Peyer's patch (tissue), 4 donors: ENCODE measurements at places on chromosomes 2 and 18. TPM values are rescaled to one million over a fixed set of nuclear protein-coding genes. Genes with fewer than 3 reads are reported as not detected.

DNA sequence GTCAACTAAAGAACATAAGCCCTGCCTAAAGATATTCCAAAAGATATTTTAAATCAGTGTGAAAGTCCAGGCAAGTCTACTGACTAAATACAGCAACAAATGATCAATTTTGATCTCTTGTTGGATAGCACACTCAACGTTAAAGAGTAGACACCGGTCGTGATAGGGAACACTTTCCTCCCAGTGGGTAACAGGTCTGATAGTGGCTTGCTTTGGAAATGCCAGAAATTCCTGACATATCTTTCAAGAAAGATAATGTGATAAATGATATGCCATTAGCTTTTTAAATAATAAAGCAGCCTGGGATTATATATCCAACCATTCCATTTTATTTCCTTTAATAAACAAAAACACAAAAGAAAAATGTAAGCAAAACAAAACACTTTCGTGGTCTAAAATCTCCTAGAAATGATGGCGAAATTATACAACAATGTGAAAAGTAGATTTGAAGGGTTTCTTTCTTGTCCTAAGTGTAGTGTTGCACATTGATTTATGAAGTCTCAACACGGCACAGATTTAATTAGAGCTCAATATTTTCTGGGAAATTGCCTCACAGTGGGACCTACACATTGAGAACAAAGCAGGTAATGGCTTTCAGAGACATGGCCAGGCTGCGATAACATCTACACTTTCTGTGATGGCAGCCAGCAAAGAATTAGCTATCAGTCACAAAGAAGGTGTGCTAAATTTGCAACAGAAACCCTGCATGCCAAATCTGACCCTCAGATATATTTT, 158.6 kb downstream of the PPP1R1C start:
- no peak overlapping the region for H3K27ac ChIP-seq
- H3K27me3 ChIP-seq = no peaks in the 10 kb centered on the region
- no peak overlapping the region for H3K4me3 ChIP-seq
- no peaks in the 10 kb centered on the region for H3K36me3 ChIP-seq
- DNase-seq = no peak

DNA sequence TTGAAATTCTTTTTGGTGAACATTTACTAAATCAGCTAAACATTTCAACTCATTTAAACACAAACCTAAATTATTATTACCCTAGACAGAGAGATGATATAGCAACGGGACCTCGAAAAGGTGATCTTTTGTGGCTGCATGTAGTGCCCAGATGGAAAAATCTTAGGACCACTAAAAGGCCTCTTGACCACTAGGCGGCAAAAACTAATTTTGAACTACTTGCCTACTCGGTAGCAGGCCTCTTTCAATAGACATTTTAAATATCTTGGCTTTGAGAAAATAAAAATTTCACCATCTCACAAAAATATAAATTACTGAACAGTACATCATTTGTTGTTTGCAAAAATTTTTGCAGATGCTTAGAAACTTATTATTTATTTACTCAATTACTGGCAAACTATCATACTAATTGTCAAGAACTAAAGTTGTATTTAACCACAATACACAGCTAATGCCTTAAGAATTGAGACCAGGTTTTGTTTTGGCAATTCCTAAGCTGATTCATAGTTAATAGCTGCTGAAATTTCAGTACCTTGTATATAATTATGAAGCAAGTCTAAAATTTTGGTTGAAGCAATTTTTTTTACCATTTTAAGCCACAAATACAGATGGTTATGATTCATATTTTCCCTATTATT, 9.4 kb downstream of the COL3A1 start:
- no peak overlapping the region for H3K4me3 ChIP-seq
- peak overlapping the region; percentile 23 for H3K27ac ChIP-seq
- no peak for DNase-seq
- no peaks in the 10 kb centered on the region for H3K4me1 ChIP-seq
- H3K27me3 ChIP-seq = no peaks in the 10 kb centered on the region

DNA sequence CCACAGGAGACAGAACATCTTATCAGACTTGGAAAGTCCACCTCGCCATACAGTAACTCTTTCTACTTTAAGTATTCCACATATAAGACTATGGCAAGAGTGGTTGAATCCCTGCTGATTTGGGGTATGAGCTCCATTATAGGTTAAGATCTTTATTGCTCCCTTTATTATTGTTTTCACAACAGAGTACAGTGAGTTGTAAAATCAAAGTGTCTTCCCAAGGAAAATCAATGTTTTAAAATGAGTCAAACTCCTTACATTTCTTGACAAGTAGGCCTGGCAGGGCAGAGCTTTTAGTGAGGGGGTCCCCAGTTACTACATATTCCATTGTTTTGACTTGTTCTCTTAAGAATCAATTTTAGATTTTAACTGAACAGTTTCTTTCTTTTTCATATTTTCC, 49.6 kb upstream of the STAT1 start:
- no peak for DNase-seq
- H3K4me1 ChIP-seq = no peaks in the 10 kb centered on the region
- no peak overlapping the region for H3K4me3 ChIP-seq
- no peaks in the 10 kb centered on the region for H3K27me3 ChIP-seq
- H3K27ac ChIP-seq = no peak overlapping the region
- H3K36me3 ChIP-seq = no peaks in the 10 kb centered on the region

DNA sequence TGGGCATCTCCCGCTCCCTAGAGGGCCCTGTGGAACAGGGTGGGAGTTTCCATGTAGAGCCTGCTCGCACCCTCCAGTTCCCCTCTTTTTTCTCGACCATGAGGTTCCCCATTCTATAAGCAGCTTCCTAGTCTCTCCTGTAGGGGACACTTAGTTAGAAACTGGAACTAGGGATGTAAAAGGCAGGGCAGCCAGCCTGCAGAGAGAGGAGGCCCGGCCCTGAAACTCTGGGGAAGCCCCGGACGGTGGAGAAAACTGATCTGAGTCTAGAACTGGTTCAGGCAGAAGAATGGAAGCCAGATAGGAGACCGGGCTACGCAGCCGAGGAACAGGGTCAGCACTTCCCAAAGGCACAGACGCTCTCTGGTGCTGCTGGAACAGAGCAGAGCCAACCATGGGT, 51.6 kb upstream of the ATG16L1 start:
- H3K27ac ChIP-seq = no peak overlapping the region
- no peak for DNase-seq
- no peak overlapping the region for H3K4me3 ChIP-seq
- no peaks in the 10 kb centered on the region for H3K36me3 ChIP-seq
- no peaks in the 10 kb centered on the region for H3K4me1 ChIP-seq
- H3K27me3 ChIP-seq = no peaks in the 10 kb centered on the region

- H3K4me1 ChIP-seq = no peaks in the 10 kb centered on the region
- no peak overlapping the region for H3K27ac ChIP-seq
- DNase-seq = peak; percentile 3
- no peaks in the 10 kb centered on the region for H3K36me3 ChIP-seq
- H3K27me3 ChIP-seq = no peaks in the 10 kb centered on the region
- H3K4me3 ChIP-seq = no peak overlapping the region
These were observed 79.8 kb downstream of the ASB1 start for GRCh38 chr2:238506371-238507068.

RGPD8 gene
- 33.8 TPM for total RNA-seq

ITGAV gene
- 28.1 TPM for total RNA-seq

MRO gene
- 4.8 TPM for total RNA-seq
